ENCODE measurements at places on chromosomes 5 and 9.

DNA sequence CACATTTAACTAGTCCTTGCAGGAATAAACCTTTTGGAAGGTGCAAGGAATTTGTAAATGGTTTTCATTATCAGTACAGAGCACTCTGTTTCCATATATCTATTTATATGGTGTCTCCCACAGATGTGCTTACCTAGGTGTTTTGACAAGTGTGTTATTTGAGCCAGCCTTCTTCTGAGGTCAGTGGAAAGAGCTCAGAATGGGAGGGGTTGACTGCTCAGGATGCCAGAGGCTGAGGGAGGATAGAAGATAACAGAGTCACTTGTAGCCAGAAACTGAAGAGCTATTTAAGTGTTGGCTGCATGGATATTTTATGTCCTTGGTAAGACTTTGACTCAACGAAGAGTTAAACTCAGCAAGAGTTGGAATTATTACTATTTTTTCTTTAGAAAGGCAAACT lies 5.0 kb downstream of the CMYA5 start:
- no peak for DNase-seq

- no peak for DNase-seq
Measured at GRCh38 chr5:2575871-2576270, 175.6 kb downstream of the IRX2 start.

GRCh38 chr5:171956887-171957495 lies 49.4 kb downstream of the FBXW11 start:
- DNase-seq: no peak

GRCh38 chr5:71582945-71583584 lies 4.1 kb upstream of the MCCC2 start:
- no peak for DNase-seq

GRCh38 chr5:158159621-158160020 lies 300.7 kb upstream of the CLINT1 start:
- DNase-seq: no peak

GRCh38 chr9:112015149-112015548 lies 118.5 kb downstream of the UGCG start:
- DNase-seq: no peak

DNA sequence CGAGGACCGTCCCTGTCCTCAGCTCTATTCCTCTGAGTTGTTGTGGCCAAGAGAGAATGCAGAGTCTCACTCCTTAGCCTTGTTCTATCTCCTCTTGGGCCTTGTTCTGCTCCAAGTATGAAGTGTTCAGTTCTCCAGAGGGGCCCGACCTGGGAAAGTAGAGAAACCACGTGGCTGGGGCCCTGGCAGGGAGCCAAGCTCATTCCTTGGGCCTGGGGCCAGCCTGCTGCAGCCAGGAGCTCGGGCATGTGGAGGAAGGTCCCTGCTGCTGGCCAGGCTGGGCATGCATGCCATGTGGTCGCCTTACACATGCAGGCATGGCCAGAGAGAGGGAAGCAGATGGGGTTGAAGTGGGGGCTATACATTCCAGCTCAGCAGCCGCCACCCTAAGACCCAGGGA lies 60.7 kb downstream of the COL27A1 start:
- no peak for DNase-seq

DNA sequence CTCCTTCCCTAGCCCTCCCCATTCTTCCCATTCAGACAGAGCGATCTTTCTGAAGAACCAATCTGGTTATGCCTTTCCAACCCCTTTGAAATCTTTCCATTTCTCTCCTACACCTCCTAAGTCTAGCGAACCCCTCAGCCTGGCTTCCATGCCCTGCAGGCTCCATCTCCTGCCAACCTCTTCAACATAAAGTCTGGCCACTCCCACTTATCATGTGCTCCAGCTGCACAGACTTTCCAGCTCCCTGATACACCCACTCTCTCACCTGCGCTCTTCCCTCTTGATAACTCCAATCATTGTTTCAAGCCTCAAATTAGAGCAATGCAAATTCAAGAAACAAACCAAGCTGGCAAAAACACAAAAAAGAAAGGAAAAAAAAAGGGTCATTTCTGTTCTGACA lies 3.8 kb upstream of the ORM1 start:
- DNase-seq: no peak

- DNase-seq: no peak
Measured at GRCh38 chr9:105425816-105426433, 21.9 kb upstream of the FSD1L start.

GRCh38 chr9:73265876-73266275 lies 114.2 kb downstream of the ANXA1 start:
- no peak for DNase-seq

GRCh38 chr5:167888393-167888792 lies 403.1 kb upstream of the WWC1 start:
- no peak for DNase-seq

DNA sequence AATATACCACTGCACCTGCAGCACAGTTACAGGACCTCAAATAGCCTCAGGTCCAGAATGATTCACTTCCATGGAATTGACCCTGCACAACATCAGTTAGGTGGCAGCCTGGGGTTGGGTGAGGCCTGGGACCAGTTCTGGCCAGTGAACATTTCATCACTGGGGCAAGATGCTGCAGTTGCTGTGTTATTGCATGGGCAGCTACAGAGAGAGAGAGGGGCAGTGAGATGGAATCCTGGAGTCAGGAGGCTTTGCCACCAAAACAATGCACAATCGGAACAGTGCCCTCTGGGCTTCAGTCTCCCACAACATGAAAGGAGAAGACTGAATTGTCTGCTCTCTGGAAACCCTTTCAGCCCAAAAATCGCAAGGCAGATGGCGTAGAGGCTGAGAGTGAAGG lies 51.8 kb downstream of the SH3TC2 start:
- no peak for DNase-seq

DNA sequence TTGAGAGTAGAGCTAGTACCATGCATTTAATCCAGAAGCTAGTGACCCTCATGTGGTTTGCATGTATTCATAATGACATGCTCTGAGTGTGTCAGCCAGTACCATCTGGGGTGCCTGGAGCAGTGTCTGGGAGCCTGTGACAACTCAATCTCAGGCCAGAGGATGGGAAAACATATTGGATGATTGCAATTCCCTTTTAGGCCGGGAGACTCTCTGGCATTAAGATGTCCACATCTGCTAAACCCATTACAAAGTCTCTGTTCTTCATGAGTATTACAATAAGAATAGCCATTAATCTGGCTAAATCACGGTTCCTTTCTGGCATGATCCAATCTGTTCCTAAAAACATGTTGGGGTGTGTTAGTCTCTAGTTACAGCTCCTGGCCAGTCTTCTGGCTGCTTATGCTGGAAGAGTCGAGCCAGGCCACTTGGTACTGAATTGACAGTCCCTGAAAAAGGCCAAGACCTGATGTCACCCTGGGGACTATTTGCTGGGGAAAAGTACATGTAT lies 475.7 kb downstream of the ENC1 start:
- no peak for DNase-seq

DNA sequence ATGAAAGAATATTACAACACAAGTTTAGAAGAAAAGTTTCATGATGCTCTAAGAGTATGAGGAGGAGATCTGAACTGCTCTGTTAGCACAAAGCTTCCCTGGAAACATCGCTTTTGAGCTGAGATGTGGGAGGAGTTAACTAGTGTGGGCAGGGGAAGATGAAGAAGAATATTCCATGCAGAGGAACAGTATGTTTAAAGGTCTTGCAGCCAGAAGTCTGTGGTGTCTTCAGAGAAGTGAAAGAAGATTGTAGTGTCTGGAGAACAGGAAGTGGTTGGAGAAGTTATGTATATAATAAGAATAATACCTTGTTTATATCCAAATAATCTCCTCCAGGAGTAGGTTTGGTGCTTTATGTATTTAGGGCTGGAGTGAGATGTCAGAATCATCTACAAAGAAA lies 406.7 kb downstream of the MAN2A1 start:
- DNase-seq: no peak

- no peak for DNase-seq
Measured at GRCh38 chr9:89000371-89000781, 9.1 kb downstream of the S1PR3 start.

- DNase-seq: no peak
Measured at GRCh38 chr9:127569886-127570401, 42.1 kb upstream of the STXBP1 start.

- no peak for DNase-seq
Measured at GRCh38 chr5:30932273-30933017, 261.0 kb upstream of the CDH6 start.
